Peyer's patch (tissue), 4 donors: ENCODE measurements at places on chromosomes 12 and 14.

GRCh38 chr12:123119808-123120207, 31.1 kb downstream of the PITPNM2 start:
- DNase-seq: peak; percentile 65

GRCh38 chr14:67269298-67270060, 28.2 kb downstream of the PALS1 start:
- DNase-seq: no peak

DNA sequence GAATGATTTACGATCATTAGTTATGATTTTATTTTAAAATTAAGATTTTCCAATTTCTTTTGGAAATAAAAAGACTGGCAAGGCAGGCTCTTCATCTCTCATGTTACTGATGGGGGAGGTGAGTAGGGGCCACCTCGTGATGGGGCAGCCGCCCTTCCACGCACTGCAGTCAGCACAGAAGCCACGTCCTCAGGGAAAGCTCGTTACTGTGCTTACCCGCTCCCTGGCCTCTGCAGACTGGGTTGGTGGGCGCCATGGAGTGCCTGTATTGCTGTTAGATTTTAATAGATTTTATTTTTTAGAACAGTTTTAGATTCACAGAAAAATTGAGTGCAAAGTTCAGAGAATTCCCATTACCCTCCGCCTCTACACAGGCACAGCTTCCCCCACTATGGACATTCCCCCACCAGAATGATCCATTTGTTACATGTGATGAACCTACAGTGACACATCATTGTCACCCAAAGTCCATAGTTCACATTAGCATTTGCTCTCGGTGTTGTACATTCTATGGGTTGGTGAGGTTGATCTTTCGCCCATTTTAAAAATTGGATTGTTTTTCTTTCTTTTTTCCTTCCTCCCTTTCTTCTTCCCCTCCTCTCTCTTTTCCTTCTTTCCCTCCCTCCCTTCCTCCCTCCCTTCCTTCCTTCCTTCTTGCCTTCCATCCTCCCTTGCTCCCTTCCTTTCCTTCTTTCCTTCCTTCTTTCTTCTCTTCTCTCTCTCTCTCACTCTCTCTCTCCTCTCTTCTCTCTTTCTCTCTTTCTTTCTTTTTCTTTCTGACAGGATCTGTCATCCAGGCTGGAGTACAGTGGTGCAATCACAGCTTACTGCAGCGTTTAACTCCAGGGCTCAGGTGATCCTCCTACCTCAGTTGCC, 30.7 kb downstream of the ADGRD1 start:
- no peak for DNase-seq

GRCh38 chr12:6375269-6376078, at the start of gene SCNN1A:
Gene SCNN1A (minus strand): TSS chr12:6375563. CDS start chr12:6374783, 780 bp downstream.
- peak; percentile 61 for DNase-seq

- DNase-seq: no peak
Observed at GRCh38 chr12:92987846-92988621, 58.9 kb upstream of the EEA1 start.

GRCh38 chr14:96962337-96962736, 165.2 kb downstream of the VRK1 start:
- peak; percentile 54 for DNase-seq

DNA sequence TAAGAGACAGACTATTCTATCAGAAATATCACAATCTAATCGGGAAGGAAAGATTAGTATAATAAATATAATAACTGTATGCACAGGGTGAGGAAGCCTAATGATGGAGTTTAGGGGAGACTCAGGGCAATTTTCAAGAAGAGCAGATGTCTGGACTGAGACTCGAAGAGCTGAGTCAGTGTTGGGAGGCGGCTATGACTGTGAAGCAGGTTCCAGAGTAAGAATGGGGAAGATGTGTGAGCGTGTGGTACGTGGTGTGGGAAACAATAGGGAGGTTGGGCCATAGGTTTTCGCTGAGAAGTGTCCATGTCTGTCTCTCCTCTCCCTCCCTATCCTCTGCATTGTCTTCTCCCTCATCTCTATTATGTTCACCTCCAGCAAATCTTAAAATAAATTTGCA, 85.6 kb downstream of the LMO3 start:
- no peak for DNase-seq

GRCh38 chr12:124030510-124030909, 57.5 kb downstream of the ZNF664 start:
- no peak for DNase-seq

DNA sequence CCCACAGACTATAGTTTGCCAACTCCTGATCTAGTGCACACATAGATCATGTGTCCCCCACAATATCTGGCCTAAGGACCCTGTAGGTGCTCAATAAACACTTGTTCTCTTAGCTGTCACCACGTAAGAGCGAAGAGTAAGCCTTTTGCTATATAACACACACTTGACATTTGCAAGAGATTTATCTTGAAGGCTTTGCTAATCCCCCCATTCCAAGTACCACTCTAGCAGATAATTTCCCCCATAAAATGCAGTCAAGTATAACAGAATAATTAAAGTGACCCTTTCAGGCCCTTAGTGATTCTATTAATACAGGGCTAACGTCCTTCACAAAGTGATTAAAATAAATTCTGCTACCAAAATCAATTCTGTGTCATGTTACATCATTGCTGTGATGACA, 87.5 kb downstream of the PLXNC1 start:
- DNase-seq: no peak

DNA sequence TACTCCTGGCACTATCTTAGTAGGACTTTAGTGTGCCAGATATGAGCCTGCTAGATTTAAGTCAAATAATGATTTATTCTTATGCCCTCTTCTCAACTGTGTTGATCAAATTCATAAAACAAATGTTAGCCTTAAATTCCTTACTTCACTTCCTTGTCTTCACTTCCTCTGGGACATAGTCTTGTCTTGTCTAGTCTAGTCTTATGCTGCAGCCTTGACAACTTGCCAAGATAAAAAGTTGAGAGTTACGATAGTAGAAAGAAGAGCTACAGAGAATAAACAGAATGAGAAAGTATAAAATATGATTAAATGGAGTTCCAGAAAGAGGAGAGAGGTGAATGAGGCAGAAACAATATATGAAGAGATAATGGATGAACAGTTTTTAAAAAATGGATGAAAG, 378.1 kb downstream of the DAD1 start:
- no peak for DNase-seq

DNA sequence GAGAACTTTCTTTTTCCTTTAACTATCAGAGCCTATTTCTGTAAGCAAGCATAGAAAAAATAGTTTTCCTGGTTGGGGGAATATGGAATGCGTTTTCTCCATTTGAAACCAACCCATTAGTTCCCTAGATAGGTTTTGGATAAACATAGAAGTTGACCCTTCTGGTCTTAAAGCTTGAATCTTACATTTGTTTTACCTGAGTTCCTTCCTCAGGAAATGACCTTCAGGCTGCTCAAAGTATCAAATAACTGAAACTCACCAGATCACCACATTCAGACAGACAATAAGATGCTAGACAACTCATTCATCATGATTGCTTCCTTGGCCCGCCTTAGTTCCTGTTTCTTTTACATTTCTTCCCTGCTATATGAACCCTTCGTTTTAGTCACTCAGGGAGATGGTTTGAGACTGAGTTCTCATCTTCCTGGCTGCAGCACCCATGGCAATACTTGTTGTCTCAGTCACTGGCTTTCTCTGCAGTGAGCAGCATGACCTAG, 52.2 kb downstream of the LRP6 start:
- no peak for DNase-seq

DNA sequence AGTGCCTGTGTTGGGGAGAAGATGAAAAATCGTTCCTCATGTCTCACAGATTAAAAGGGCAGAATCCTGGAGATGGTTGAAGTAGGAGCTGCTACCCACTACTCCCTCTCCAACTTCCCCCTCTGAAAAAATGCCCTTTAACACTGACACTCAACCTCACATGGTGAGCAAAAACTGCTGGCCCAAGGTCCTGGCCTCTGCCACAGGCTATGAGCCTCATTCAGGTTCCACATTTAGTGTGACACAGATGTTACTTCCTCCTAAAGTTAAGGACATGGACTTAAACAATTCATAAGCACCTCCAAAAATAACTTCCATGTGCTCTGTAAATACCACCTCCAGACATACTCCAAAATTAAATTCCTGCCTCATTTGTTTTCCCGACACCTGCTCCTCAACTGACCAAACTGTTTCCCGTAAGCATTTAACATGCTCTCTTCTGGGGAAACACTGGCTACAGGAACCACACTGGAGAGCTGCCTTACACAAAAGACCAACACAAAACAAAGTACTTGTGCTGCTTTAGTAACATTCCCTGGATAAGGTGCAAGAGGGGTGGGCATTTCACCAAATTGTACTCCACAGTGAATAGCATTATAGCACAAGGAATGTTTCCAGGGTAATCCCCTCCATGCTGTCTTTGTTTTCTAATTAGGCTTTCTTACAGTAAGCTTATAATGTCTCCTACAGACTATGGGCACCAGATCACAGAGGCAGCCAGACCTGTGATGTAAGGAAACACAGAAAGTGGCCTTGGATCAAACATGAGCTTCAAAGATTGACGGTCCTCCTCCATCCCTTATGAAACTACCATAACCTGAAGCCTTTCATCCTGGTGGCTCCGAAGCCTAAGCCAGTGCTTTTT, 57.0 kb downstream of the PHLDA1 start:
- DNase-seq: no peak

DNA sequence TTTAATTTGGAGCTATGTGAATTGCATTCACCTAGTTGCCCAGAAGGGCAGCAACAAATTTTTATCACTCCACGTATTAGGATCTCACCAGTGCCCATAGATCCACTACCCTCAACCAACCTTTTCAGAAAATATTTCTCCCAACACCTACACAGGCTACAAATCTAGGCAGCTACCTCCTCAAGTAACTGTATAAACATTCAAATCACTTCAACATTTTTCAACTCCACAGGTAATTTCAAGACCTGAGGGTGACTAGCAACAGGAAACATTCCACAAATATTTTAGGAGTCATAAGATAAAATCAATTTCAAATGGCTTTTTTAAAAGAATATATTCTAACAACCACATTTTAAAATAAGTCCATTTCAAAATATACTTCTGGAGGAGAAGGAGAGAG, 12.9 kb downstream of the PHLDA1 start:
- DNase-seq: no peak

DNA sequence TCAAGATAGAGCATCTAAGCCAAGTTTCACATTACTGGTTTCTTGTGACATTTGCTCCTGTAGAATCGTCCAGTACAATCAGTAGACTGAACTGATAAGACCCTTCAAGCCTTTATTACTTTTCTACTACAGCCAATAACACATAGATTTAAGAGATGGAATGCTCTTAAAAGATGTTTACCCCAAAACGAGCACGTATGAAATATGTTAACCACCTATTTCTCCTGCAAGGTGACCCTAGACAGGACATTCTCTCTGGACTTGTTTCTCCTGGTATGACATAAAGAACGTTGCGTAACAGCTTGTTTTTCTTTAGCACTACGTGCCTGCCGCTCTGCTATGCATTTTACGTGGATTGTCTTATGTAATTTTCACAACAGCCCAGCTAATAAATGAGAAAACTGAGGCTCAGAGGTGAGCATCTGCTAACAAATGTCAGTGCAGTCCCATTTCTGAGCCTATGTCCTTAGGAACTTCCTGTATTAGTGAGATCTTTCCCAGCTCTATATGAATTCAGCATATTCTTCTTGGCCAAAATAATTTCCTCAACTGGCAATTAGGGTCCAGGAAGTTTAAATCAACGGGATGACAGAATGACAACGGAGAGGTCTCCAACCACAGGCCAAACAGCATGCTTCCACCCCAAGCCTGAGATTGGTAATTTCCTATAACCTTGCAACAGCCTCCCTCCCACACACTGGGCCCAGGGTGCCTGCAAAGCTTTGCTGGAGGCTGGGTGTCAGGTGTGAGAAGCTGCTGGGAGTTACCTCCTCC, 3.7 kb downstream of the NFKBIA start:
- no peak for DNase-seq

DNA sequence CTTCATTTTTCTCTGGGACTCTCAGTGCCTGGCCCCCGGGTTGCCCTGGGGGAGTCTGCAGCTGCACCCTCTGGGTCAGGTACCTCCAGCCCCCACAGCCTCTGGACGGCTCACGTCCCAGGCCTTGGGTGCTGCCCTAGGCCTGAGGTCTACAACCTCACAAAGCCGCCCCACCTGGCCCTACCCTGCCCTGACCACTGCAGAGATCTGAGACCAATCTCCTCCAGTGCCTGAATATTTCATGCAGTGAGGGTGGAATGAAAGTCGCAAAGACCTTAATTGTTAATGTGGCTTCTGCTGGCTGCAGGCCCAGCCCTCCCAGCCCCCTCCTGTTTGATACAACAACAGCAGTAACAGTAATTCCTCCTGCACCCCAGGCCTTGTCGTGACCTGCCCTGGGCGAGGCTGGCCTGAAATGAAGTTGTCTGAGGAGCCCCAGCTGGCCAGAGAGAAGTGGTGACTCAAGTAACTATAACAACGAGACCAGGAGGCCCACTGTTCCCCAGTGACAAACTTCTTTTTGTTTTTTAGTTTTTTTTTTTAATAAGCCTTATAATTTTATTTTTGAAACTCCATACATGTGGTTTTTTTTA, 8.8 kb upstream of the CCDC85C start:
- DNase-seq: no peak

DNA sequence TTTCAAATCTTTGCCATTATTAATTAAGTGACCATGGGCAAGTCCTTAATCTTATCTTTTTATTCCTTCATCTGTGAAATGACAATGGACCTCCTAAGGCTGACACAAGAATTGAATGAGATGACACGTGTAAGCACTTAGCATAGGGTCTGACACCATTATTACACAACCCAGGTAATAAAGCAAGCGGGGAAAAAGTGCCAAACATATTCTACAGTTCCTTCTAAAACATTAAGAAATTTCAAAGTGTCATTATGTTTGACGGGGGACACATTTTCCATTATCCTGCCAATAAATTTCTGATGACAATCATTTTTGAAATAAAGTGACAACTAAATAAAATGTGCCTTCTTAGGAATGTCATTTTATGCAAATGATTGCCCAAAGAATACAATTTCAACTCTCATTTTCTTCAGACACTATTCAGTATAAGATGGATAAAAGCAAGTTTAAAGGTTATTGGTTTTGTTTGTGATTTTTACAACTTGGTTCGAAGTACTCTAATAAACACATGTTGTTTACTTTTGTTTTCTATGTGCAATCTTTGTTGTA, 3.0 kb downstream of the ANKS1B start:
- DNase-seq: no peak

- DNase-seq: no peak
Observed at GRCh38 chr14:37900561-37900960, 305.1 kb downstream of the TTC6 start.

GRCh38 chr12:121917950-121918678, at the start of gene CFAP251:
Gene CFAP251 (plus strand): TSS chr12:121918592. CDS start chr12:121921306, 2,714 bp downstream.
- peak; percentile 99 for DNase-seq

DNA sequence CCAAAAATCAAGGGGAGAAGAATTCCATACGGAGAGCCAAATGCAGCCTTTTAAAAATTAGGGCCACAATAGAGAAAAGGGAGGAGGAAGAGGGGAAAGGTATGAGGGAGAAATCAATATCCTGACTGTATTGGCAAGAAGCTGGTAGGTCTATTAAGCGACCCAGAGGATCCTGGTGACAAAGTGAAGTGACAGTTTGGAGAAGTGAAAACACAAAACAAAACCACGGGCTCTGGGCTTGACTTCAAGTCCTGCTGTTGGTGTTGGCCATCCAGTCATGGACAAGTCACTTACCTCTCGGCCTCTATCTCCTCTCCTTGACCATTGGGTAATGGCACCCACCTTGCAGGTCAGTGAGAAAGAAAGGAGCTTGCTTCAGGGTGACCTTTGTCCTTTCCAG, 47.0 kb upstream of the KCNA5 start:
- DNase-seq: no peak
